ENCODE measurements at places on chromosomes 3 and 15.

- DNase-seq, result peak; percentile 74
Observed at GRCh38 chr3:4981665-4982494, 2.6 kb downstream of the BHLHE40 start.

DNA sequence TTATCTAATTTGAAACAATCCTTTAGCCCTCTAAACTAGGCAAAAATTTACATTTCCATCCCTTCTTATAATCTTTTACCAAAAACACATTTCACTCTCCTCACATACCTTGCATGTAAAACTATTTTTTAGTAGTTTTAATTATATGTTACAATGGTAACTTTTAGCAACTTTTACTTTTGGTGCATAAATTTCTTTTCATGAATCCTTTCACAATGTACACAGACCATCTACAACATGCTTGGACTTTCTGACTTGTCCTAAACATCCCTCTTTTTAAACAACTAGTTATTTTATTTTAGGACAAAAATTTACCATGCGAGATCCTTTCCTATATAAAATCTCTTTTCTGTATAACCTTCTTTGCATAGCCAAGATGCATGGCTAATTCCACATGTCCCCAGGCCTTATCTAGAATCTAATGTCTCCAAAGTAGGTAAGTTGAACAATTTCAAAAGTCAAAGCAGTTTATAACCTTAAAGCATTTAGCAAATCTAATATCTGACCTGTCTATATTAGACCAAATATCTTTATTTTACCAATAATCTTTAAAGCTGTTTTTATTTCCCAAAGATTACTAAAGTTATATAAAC lies 14.4 kb upstream of the ALDH1L1 start:
- no peak for DNase-seq

DNA sequence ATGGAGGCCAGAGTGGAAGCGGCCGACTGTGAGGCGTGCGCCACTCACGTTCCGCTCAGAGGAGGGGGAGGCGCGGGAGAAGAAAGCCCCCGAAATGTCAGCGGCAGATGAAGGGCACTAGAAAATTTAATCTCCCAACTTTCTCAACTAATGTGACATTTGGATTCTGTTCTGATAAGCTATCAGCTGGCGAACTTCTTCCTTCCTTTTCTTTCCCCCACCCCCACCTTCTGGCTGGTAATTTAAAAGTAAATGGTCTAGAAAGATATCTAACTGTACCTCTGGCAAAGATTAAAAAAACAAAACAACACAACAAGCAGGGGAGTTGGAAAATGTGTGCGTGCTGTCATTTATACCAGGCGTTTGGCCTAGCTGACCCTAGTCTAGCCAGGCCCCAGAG lies 26.4 kb upstream of the TMEM115 start:
- no peak for DNase-seq

DNA sequence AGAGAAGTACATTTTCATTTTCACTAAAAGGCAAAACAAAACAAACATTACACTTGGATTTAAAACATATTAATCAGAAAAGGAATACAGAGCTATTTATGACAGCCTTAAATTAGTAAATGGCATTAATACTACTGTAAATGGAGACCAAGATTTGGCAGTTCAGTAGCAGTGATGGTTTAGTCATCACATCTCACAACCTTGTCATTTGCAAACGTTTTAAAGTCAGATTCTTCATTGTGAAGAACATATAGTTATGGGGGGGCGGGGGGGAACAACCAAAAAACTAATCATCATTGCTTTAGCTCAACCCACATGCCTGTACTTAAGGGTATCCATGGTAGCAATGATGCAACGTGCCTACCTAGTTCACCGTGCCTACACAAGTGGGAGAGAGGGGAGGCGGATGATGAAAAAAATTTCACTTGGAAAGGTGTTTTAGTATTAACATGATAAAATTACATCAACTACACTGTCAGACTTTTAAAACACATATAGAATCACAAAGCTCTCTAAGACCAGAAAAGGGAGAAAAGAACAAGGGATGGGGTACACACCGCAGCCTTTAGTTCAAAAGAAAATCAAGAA lies 40.1 kb downstream of the DLG1 start:
- DNase-seq, result no peak

DNA sequence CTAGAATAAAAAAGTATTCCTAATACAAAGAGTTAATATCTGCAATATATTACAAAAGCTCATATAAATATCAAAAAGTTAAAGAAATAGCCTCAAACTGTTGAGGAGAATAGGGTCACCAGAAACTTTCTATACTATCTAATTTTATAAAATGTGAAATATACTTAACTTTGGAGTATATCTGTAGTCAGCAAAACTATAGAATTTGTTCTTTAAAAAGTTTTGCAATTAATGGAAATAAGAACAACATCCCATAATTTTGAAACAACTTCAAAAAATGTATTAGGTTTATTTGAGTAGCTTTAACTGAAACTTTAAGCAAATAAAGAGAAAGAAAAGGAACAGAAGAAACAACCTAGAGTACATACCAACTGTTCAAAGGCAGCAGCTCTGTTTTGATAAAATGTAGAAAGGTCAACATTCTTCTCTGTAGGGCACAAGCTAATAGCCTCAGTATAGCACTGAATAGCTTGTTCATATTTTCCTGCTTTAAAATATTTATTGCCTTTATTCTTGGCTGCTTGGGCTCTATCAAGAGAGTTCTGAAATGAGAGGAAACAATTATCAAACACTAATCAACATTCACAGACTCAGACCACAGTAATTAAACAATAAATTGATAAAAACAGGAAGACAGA lies 14.3 kb downstream of the TOMM70 start:
- DNase-seq, result no peak

- DNase-seq, result peak; percentile 91
Observed at GRCh38 chr15:89794627-89795241, 18.6 kb downstream of the MESP2 start.

- DNase-seq, result no peak
Observed at GRCh38 chr15:91586560-91586959, 266.9 kb upstream of the SLCO3A1 start.

- no peak for DNase-seq
Observed at GRCh38 chr15:52028431-52029093, 9.5 kb downstream of the MAPK6 start.

DNA sequence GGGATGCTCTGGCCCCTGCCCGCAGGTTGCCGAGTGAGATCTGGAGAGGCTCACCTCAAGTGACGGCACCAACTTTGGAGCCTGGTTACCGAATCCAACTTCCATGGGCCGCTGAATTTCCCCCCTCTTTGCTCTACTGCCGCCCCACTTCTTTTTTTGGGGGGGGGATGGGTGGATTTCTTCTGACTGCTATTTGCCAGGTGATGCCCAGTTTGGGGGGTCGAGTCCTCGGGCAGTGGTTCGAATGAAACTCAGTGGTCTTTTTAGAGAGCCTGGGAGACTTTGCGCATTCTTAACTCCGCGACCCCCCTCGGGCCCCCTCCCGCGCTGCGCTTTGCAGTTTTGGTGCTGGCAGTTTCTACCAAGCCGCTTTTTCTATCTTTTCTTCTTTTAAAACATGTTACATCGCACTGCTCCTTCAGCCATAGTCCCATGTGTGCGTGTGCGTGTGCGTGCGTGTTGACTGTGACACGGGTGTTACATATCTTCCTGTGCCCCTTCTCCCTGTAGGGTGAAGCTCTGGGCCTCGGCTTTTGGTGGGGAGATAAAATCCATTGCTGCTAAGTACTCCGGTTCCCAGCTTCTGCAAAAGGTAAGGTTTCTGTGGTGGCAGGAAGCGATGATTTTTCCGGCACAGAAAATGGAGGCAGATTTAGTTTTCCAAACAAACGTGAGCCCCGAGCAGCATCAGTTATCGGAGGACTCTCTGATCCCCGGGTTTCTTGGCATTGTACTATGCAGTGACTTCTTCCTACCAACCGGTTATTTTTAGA lies 837 bp downstream of the CACNA2D3 start:
- DNase-seq, result no peak

GRCh38 chr3:98095882-98096281 lies 8.9 kb downstream of the OR5AC2 start:
- no peak for DNase-seq

- no peak for DNase-seq
Observed at GRCh38 chr15:57109005-57109404, 190.6 kb downstream of the TCF12 start.

- DNase-seq, result no peak
Observed at GRCh38 chr3:111194048-111194447, 122.4 kb downstream of the NECTIN3 start.

- peak; percentile 14 for DNase-seq
Observed at GRCh38 chr3:73774645-73775044, 149.9 kb upstream of the PDZRN3 start.

DNA sequence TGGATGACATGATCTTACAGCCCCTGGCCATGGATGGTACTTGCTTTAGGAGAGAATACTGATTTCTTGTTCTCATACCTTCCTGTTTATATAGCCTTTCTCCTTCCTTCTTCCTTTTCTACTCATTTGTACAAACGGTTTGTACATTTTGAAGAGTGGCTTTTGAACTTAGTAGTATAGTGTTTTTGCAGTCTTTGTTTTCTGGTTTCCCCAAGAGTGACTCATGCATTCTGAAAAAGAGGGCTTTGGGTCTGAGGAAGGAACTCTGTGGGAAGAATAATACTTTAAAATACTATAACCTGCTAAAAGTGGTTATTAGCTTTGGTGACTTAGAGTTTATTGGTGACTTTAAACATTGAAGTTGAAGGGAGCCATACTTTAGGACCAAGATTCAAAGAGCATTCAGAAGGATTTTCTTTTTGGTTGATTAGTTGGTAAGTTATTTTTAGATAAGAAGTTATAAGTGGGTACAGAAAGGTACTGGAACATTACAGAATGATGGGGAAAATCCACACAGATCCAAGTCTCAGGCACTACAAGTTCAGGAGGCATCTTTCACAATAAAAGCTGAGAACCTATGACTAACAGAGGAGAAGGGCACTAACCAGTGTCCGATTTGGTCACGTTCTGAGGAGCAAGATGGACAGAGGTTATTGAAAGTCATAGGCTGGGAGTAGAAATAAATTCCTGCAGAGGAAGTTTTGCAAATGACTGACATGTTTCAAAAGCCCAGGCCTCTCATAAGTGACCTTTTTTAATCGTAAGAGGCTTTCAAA lies 369.6 kb upstream of the AZI2 start:
- DNase-seq, result no peak

- no peak for DNase-seq
Observed at GRCh38 chr3:131610174-131610573, 107.4 kb upstream of the MRPL3 start.

DNA sequence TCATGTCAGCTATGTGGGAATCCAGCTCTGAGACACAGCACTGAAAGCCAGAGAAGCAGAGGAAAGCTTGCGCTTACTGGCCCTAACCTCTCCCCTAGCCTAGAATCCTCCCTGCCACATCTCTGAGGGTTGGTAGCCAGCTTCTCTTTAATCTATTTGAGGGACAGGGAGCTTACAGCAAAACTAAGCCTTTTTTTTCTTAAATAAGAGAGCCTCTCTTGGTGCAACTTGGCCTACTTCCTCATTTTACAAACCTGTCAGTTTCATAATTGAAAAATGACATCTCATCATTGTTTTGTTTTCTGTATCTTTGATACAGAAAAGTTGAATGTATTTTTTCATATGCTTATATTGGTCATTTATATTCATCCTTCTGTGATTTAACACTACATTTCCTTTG lies 193.9 kb downstream of the ZNF621 start:
- DNase-seq, result no peak

DNA sequence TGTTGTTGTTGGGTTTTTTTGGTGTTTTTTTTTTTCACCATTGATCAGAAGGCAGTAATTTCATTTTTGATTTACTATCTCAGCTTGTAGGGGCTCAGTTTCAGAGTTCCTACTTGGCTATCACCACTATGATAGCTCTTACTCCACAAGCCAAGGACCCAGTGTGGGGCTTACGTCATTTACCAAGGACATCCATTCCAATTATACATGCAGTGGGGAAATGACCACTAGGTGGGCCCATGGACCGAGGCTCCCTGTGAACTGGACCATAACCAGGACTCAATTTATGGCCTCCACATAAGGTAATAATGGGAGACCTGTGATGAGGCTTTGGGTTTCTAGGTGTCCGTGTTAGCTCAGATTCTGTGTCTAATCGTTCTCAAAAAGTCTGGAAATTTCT lies 67.5 kb upstream of the CACNA1D start:
- DNase-seq, result no peak

DNA sequence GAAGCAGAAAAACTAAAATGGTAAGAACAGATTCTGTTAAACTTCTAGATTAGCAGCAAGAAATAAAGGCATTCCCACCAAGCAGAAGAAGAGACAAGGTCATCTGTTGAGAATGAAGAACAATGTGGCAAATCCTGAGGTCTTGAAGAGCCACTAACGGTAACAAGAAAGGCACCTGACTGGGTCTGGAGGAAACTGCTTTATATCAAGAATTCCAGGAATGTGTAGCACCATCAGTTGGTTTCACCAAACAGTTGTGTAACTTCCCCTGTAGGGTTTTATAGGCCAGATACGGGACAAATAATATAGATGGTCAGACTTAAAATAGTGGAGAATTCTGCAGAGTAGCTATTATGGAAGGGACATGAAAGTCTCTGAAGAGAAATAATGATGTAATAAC lies 57.3 kb downstream of the ACAP2 start:
- no peak for DNase-seq

GRCh38 chr15:41331833-41332193 lies 578 bp downstream of the OIP5 start:
- DNase-seq, result peak; percentile 86

GRCh38 chr15:61195116-61196002 lies 33.7 kb downstream of the RORA start:
- DNase-seq, result no peak

DNA sequence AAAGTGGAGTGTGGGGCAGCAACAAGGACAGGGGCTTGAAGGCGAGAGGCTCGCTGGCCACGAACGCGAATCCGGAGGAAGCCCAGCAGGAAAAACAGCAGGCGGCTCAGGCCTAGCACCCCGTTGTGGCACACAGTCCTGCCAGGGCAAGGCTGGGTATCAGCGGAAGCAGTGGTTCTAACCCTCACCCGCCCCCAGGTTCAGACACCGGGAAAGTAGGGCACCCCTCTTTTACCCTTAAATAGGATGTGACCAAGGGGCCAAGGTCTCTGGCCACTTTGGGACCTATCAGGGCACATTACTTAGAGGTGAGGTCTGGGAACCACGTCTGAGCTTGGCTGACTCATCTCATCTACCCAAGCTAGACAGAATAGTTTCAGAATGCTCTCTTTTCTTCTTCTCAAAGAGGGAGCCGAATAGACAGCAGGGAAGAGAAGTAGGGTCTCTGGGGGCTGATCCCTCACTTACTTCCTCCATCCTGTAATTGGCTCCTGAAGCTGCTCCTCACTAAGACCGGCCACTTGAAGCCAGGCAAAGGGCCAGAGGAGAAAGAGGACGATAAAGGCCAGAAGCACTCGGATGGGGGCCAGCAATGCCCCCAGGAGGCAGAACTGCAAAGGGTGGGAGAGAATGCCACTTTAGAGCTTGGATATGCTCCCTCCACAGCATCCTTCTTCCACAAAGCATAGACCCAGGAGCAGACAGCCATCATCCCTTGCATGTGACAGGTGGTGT lies 1.7 kb downstream of the LPCAT4 start:
- DNase-seq, result peak; percentile 74

DNA sequence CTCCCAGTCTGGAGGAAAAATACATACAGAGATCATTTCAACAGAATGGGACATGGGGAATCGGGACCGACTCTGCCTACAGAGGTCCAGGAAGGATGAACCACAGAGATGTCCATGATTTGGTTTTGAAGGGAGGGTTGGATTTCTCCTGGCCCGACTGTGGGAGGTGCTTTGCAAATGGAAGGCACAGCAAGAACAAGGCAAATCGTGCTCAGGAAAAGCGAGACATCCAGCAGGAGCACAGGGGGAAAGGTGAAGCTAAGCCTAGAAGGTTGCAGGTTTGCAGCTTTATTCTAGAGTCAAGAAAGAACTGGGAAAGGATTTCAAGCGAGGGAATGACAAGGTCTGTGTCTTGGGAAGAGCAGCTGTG lies 181.9 kb downstream of the OPA1 start:
- no peak for DNase-seq

All from osteoblast (primary cell).